Neural progenitor cell (in vitro differentiated cells): ENCODE measurements at places on chromosomes 4 and X. TPM values are rescaled to one million over a fixed set of nuclear protein-coding genes. Genes with fewer than 3 reads are reported as not detected.

GRCh38 chr4:112185740-112186670, 40.8 kb downstream of the FAM241A start:
- H3K27ac ChIP-seq, result no peak overlapping the region
- H3K4me3 ChIP-seq, result no peak overlapping the region
- DNase-seq, result peak; percentile 29
- no peaks in the 10 kb centered on the region for H3K27me3 ChIP-seq
- H3K4me1 ChIP-seq, result peaks cover 7% of the 10 kb centered on the region

- no peak overlapping the region for H3K4me3 ChIP-seq
- no peaks in the 10 kb centered on the region for H3K4me1 ChIP-seq
- H3K27ac ChIP-seq, result no peak overlapping the region
- H3K27me3 ChIP-seq, result no peaks in the 10 kb centered on the region
- no peak for DNase-seq
- no peaks in the 10 kb centered on the region for H3K36me3 ChIP-seq
These were observed 123.2 kb downstream of the FHIP1A start for GRCh38 chr4:151532001-151532708.

DNA sequence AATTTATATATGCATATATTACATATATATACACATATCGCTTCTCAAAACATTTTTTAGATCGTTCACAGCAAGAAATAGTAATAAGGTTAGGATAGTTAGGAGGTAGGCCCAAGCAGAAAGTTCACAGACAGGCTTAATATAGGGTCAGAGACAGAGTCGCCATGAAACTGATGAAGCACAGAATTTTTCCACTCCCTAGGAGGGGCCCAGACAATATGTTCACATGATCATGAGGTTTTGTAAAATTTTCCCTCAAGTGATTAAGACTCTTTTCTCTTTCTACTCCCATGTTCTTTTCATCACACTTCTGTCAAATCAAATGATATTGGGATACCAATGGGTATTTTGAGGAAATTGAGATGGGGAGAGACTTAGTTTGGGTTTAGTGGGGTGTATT, 5.2 kb upstream of the ENAM start:
- H3K36me3 ChIP-seq, result no peaks in the 10 kb centered on the region
- H3K4me3 ChIP-seq, result no peak overlapping the region
- no peaks in the 10 kb centered on the region for H3K27me3 ChIP-seq
- H3K27ac ChIP-seq, result no peak overlapping the region
- no peak for DNase-seq

STS gene
- total RNA-seq, result 0.97 and 1.1 TPM in 2 replicates
